ENCODE measurements at places on chromosomes 2 and 18.

- H3K36me3 ChIP-seq = peaks cover 5% of the 10 kb centered on the region
- H3K4me3 ChIP-seq = no peak overlapping the region
- H3K27ac ChIP-seq = no peak overlapping the region
- no peak for DNase-seq
- peaks cover 10% of the 10 kb centered on the region for H3K4me1 ChIP-seq
Measured at GRCh38 chr18:62585274-62586150, 62.7 kb downstream of the ZCCHC2 start.

- H3K36me3 ChIP-seq = no peaks in the 10 kb centered on the region
- DNase-seq = no peak
- no peaks in the 10 kb centered on the region for H3K4me1 ChIP-seq
- no peak overlapping the region for H3K27ac ChIP-seq
- H3K27me3 ChIP-seq = peaks cover 7% of the 10 kb centered on the region
Measured at GRCh38 chr2:54915101-54915500, 135.2 kb downstream of the RTN4 start.

- H3K4me3 ChIP-seq = no peak overlapping the region
- H3K36me3 ChIP-seq = no peaks in the 10 kb centered on the region
- H3K27ac ChIP-seq = no peak overlapping the region
- DNase-seq = no peak
- H3K4me1 ChIP-seq = peaks cover 11% of the 10 kb centered on the region
Measured at GRCh38 chr2:226707499-226707898, 92.1 kb downstream of the IRS1 start.

- no peak overlapping the region for H3K4me3 ChIP-seq
- no peaks in the 10 kb centered on the region for H3K27me3 ChIP-seq
- DNase-seq = no peak
Measured at GRCh38 chr2:196783431-196784094, 15.9 kb downstream of the GTF3C3 start.

GRCh38 chr2:40130251-40130994, 321.5 kb downstream of the SLC8A1 start:
- H3K4me3 ChIP-seq = no peak overlapping the region
- peak overlapping the region; percentile 18 for H3K27ac ChIP-seq
- no peak for DNase-seq
- H3K4me1 ChIP-seq = peaks cover 15% of the 10 kb centered on the region
